ENCODE measurements at places on chromosomes 12 and 14. TPM values are rescaled to one million over a fixed set of nuclear protein-coding genes. Genes with fewer than 3 reads are reported as not detected.

- DNase-seq: no peak
Observed at GRCh38 chr12:87376722-87377121, 652.5 kb downstream of the C12orf50 start.

GRCh38 chr14:36438883-36439282 lies 81.1 kb downstream of the NKX2-1 start:
- no peak for DNase-seq

DNA sequence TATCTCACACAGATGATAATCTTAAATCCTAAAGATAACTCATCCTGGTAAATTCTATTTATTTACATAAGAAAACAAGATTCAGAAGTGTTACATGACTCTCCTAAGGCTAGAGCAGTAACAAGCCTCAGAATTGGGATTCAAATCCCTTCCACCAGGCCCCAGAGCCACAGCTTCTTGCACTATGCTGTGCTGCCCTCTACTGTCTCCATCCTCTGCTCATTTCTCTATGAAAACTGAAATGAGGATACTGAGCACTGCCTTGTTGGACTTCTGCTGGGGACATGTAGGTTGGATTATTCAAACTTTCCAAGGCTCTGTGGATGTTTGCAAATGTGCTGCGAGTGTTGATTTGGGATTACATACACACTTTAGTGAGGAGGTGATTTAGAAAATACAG lies 23.5 kb upstream of the C12orf50 start:
- no peak for DNase-seq

- no peak for DNase-seq
Observed at GRCh38 chr12:49998453-49998852, 25.7 kb downstream of the AQP6 start.

- no peak for DNase-seq
Observed at GRCh38 chr14:31261859-31262731, 54.5 kb upstream of the HECTD1 start.

DNA sequence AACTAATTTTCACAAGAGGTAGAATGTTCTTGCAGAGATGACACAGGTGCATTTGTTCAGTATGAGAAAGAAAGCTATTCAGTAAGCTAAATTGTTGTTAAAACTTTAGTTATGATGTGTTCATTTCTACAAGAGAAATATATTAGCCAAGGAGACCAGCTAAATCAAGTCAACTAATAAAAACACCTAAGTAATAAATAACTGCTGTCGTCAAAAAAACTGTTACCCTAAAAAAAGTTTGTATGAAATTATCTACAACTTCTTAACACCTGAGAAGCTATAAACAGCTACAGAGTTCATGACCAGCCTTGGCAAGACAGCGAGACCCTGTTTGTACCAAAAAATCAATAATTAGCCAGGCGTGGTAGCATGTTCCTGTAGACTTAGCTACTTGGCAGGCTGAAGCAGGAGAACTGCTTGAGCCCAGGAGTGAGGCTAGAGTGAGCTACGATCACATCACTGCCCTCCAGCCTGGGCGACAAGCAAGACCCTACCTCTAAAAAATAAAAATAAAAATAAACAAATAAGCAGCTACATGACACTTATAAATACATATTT lies 67.6 kb upstream of the AP4S1 start:
- no peak for DNase-seq

- DNase-seq: no peak
Observed at GRCh38 chr14:88327497-88327896, 4.4 kb upstream of the KCNK10 start.

- DNase-seq: no peak
Observed at GRCh38 chr12:2053691-2054090, 904 bp downstream of the CACNA1C start.

- peak; percentile 37 for DNase-seq
Observed at GRCh38 chr14:90642244-90642717, 173.9 kb downstream of the TTC7B start.

- DNase-seq: peak; percentile 41
Observed at GRCh38 chr12:123141615-123142517, 9.0 kb downstream of the PITPNM2 start.

DNA sequence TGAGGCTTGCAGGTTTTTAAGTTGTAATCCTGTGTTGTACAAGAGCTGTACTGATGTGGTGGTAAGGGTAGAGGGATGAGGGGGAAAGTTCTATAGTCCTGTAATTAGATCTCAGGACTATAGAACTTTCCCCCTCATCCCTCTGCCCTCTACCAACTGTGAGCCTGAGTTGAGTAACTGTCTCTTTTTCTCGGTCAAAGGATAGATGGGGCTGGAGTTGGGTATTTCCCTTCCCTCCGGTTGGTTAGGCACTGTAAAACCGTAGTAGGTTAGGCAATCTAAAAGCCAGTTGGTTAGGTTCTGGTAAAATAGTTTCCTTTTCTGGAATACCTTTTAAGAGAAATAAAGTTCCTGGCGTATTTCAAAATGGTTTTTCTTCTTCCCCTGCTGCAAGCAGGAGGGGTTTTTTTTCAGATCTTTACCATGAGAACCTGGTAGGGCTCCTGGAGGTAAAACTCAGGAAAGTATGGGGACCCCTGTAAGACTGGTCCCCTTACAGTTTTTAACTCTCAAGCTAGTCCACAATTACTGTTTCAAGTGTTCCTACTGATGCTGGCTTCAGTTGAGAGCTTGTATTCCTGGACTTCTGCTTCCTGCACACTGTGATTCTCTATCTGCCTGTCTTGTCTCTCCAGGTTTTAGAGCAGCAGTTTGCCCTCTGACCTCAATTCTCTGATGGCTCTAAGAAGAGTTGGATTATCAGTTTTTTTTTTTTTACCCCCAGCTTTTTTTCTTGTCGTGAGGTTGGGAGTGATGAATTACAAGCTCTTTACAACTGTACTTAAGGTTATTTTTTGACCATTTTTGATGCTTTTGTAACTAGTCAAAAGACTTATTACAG lies 58.7 kb downstream of the FUT8 start:
- no peak for DNase-seq

DNA sequence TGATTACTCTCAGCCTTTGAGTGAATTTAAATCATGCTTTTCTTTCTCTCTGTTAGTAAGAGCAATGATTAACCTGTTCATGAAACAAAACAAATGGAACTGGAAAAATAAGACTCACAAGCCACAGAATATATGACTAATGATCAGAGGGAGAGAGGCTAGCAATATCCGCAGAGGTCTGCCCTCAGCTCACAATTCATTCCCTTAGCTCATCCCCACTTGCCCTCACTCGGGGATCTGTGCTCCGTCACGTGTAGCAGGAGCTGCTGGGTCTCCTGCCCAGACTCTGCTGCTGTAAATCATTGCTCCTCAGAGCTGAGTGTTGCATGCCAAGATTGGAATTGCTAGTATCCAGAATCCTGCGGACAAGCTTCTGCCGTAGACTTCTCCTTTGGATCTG lies 53.1 kb upstream of the GNG2 start:
- DNase-seq: no peak

DNA sequence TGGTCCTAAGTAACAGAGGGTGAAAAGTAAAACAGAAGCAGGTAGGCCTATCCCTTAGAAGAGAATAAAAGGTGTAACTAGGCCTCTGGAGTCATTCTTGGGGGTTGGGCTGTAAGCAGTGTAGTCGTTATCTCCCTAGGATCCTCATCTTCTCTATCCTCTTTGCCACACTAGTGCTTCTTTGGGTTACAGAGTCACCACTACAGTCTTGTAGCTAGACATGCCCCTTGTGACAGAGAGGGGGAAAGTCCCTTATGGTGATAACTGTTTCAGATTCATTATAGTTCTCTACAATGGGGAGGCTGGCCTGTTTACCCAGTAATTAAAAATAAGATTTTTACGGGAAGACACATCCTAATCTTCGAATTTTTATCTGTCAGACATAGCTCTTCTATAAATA lies 16.4 kb upstream of the SRP54 start:
- no peak for DNase-seq

GRCh38 chr12:81263072-81263471 lies 185.2 kb downstream of the ACSS3 start:
- no peak for DNase-seq

DNA sequence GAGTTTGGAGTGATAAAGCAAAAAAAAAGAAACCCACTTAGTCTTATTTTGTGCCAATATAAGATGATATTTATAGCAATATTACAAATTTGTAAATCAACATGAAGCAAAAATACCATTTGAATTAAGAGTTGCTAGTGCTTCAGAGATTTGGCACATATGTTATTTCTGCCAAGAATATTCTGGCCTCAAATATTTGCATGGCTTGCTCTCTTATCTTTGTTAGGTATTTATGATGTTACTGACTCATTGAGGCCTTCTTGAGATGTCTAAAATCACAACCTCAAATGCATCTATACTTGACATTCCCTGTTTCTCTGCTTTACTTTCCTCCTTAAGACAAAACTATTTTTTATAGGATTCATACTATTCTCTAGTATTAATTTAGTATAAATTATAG lies 301.5 kb downstream of the NELL2 start:
- DNase-seq: no peak

DNA sequence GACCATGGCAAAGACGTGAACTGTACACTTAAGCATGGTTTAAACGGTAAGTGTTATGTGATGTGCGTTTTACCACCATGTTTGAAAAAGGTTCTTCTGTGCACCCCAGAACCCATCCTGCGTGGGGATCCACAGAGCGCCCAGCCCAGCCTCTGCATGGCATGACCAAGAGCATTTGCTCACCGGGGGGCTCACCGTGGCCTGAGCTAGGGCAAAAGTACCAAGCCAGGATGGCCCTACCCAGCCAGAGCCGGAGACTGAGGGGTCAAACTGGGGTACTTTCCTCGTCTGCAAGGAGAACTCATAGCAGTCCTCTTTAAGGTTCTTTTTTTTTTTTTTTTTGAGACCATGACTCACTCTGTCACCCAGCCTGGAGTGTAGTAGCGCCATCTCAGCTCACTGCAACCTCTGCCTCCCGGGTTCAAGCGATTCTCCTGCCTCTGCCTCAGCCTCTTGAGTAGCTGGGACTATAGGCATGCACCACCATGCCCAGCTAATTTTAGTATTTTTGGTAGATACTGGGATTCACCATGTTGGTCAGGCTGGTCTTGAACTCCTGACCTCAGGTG lies 16.4 kb upstream of the ANKRD9 start:
- DNase-seq: no peak

GRCh38 chr12:113134521-113134951 lies 1.0 kb downstream of the RASAL1 start:
- DNase-seq: no peak

- peak; percentile 76 for DNase-seq
Observed at GRCh38 chr12:25775968-25776367, 182.5 kb upstream of the RASSF8 start.

GRCh38 chr12:111546171-111546570 lies 52.9 kb downstream of the ATXN2 start:
- DNase-seq: no peak

DNA sequence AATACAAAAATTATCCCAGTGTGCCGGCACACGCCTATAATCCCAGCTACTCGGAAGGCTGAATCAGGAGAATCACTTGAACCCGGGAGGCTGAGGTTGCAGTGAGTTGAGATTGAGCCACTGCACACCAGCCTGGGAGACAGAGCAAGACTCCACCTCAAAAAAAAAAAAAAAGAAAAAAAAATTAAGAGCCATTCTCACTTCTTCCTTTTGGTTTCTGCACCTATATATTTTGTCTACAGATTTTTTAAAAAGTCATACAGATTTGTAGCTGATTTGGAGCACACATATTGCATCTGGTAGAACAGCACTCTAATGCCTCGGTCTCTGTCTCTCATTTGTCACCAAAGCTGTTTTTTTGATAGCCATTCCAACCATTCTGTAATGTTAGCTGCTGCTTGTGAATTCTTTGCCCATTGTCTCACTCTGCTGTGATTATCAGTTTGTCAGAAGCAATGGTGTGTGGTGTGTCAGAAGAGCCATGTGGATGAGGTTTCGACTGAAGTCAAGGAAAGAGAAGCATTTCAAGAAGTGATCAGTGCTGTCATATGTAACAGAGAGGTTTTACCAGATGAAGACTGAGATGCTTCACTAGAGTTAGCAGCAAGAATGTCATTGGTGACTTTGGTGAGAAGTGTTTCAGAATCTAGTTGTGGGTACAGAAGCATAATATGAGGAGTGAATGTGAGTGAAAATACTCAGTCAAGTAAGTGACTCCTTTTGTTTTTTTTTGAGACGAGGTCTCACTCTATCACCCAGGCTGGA lies 8.7 kb upstream of the KTN1 start:
- no peak for DNase-seq

DNA sequence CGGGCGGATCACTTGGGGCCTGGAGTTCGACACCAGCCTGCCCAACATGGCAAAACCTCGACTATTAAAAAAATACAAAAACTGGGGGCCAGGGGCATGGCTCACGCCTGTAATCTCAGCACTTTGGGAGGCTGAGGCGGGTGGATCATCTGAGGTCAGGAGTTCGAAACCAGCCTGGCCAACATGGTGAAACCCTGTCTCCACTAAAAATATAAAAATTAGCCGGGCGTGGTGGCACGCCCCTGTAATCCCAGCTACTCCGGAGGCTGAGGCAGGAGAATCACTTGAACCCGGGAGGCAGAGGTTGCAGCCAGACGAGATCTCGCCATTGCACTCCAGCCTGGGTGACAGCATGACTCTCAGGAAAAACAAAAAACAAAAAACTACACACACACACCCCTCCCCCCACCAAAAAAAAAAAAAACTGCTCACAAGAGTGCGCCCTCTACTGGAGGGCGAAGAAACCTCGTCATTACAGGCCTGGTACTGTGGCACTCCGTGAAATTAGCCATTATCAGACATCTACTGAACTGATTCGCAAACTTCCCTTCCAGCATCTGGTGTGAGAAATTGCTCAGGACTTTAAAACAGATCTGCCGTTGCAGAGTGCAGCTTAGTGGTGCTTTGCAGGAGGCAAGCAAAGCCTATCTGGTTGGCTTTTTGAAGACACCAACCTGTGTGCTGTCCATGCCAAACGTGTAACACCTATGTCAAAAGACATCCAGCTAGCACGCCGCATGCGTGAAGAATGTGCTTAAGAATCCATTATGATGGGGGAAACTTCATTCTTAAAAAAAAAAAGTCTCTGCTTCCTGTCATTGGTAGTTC lies 7.7 kb downstream of the PPP1R3E start:
- no peak for DNase-seq

The AKAP3 gene
- total RNA-seq: 0.79 TPM

The DIO2 gene
- total RNA-seq: 0.13 TPM

The NUAK1 gene
- 68.6 TPM for total RNA-seq

The P2RX2 gene
- total RNA-seq: not detected

The DBX2 gene
- not detected for total RNA-seq

The TSHR gene
- total RNA-seq: not detected

The PIGH gene
- 8.0 TPM for total RNA-seq

The HAL gene
- 0.11 TPM for total RNA-seq

The KRT73 gene
- not detected for total RNA-seq

The PLCZ1 gene
- not detected for total RNA-seq

The CD4 gene
- 0.07 TPM for total RNA-seq

The IGFBP6 gene
- total RNA-seq: 10.6 TPM

The MYBPC1 gene
- not detected for total RNA-seq
